ENCODE measurements at places on chromosomes 5 and 9.

DNA sequence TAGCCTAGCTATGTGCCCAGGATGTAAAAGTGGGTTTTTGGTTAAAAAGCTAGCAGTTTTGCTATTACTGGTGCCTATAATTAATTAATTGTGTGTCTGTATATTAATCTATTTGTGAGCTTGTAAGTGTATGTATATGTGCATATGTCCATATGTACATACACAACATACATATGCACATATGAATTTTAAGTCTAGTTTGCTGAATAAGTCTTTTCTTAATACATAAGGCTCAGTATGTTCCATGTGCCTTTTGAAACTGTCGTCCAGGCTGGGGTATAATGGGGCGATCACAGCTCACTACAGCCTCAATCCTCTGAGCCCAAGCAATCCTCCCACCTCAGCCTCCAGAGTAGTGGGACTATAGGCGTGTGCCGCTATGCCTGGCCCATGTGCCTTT lies 10.1 kb downstream of the SH3GL2 start:
- DNase-seq, result no peak

DNA sequence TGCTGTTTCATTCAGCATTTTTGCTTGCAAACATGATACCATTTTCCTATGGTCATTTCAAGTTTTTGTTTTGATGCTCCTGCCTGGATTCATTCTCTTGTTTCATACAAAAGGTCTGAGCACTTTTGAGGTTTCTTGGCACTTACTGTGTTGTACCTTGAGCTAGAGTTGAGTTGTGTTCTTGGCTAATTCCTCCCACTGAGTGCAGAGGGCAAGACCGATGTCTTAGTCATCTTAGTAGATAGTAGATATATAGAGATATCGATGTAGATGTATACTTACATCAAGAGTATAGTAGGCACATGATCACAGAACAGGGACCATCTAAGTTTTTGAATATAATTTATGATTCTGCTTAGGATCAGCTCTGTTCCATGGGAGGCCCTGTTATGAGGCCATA lies 366.6 kb downstream of the OSTF1 start:
- no peak for DNase-seq

DNA sequence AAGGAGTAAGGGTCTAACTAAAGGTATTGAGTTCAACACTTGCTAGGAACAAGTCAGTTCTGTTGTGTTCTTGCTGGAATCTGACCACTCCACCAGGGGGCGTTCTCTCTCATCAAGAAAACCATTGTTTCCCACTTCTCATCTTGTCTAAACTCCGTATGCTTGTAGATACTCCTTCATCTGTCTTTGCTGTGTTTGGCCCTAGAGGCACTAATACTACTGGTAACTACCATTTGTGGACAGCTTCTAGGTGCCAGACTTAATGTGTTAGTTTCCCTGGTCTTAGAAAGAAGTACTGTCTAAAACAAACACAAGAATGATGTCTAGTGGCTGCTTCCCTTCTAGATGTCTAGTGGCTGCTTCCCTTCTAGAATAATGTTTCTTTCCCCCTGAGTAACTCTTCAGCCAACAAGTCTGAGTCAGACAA lies 18.7 kb upstream of the PTPDC1 start:
- DNase-seq, result peak; percentile 36

GRCh38 chr5:134846641-134846960 lies 833 bp downstream of the C5orf24 start:
- no peak for DNase-seq

- no peak for DNase-seq
Observed at GRCh38 chr5:179118756-179119414, 58.7 kb downstream of the ZNF354C start.

DNA sequence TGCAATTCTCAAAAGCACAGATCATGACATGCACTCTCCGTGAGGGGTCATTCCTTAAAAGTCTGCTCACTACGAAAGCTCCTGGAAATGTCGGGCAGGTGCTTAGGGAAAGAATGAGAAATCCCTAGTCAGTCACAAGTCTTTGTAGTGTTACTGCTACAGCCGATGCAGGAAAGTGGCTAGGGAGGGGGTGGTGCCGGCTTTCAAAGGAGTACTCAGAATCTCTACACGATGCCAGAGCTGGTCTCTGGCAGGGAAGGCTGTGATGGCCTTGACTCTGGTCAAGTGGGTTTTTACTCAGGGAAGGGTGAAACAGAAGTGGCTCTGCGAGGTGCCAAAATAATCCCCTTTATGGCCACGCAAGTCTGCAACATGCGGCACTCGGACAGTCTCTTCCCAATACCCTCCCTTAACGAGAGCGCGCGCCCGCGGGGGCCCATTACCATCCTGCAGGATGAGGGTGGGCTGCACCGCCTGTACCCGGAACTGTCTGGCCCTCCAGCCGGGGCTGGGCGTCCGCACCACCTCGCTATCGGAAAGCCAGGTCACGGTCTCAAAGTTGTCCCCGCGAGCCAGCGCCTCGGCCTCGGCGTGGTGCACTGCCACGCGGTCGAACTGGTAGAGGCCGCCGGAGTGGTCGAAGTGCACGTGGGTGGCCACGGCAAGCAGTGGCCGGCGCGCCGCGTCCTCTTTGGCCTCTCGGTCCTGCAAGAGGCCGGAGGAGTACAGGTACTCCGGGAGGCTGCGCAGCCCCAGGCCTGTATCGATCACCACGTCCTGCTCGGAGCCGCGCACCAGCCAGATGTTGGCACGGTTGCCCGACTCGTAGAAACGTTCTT lies 956 bp downstream of the MBLAC2 start:
- no peak for DNase-seq

- DNase-seq, result no peak
Observed at GRCh38 chr5:31153521-31153920, 40.0 kb upstream of the CDH6 start.

- DNase-seq, result no peak
Observed at GRCh38 chr5:66828046-66828547, 231.9 kb downstream of the MAST4 start.

GRCh38 chr5:77316871-77317661 lies 106.6 kb downstream of the PDE8B start:
- no peak for DNase-seq

- no peak for DNase-seq
Observed at GRCh38 chr5:168171901-168172759, 119.3 kb upstream of the WWC1 start.

DNA sequence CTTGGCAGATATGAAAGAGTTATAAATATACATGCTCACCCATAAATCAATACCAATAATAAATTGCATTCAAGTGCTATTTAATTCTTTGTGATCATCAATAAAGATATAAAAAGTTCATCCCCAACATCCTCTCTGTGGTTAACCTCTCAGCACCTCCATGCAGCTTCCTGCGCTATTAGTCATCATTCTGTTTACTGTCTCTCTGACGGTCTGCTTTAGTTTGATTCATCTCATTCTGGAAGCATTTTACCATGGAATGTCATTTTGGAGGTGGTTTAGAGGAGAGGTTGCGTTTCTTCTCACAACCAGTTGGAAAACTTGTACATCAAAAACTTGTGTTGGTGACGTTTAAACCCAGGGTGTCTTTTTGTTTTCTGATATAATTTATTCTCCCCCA lies 486.6 kb downstream of the BRINP1 start:
- DNase-seq, result no peak

DNA sequence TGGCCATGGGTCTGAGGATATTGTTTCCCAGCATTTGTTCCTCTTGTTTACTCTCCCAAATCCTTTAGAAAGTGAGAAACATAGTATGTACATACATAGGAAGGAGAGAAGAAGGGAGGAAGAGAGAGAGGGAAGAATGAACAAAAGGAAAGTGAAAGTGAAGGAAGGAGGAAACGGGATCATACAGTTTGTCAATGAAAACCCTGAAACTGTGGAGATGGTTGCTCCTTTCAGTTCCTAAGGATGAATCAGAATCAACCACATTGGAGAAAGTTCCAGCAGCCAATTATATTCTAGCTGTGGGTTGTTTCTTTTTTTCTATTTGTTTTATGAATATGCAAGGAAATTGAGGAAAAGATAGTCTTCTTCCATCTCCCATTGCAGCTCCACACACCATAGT lies 396.5 kb downstream of the MLLT3 start:
- no peak for DNase-seq

DNA sequence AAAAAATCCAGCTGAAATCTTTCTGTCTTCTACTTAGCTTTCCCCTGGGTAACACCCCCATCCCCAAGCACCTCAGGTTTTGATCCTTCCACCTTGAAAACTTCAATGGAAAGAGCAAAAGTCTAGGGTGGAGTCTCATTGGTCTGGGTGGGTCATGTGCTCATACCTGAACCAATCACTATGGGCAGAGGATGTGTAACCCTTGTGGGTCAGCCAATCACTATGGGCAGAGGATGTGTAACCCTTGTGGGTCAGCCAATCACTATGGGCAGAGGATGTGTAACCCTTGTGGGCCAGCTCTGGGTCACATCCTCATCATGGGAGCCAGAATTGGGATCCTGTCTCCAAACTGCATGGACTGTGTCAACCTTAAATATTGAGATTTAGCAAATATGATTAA lies 18.5 kb downstream of the NAIF1 start:
- no peak for DNase-seq

DNA sequence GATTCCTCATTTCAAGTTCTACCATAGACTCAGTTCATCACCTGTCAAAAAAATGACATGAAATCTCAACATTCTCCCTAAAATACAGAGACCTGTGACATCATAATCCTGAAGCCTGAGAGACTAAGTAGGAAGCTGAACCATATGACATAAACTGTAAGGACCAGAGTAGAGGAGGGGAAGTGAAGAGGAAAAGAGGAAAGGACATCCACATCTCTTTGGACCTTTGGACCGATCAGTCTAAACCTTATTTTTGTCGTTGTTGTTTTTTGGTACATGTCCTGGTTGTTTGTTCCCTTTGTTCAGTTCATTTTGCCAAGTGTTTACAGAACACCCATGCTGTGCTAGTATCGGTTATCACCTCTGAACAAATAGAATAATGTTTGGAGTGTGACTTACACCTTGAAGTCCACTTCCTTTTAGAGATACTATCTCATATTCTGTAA lies 41.9 kb downstream of the LURAP1L start:
- no peak for DNase-seq

DNA sequence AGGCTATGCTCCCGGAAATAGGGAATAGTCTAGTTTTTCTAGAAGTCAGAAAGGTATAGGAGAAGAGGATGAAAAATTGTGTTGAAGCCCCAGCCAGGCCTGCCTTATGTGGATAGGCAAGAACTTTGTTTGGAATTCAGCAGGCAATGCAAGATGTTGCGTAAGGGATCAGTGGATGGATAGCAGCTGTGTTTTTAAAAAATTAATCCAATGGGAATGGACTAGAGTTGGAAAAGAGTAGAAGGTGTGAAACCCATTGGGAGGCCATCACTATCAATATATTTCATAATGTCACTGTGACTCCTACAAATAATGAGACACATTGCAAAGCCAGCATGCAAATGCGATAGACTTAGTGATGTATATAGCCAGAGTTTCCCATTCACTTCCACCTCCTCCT lies 281.9 kb downstream of the MARCHF11 start:
- DNase-seq, result no peak

DNA sequence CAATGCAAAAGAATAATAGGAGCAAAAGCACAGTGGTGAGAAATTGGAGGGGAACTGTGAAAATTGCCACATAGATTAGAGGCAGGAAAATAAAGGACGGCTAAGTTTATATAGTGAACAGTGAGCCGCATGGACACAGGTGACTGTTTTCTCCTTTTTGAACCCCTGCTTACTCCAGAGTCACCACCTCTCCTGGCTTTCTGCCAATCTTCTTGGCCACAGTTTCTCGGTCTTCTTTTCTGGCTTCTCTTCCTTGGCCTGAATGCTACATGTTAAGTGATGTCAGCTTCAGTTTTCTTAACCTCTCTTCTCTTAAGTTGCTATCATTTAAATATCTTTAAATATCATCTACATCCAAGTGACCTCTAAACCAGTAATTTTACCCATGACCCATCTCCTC lies 47.3 kb upstream of the CDKN2B start:
- DNase-seq, result no peak

DNA sequence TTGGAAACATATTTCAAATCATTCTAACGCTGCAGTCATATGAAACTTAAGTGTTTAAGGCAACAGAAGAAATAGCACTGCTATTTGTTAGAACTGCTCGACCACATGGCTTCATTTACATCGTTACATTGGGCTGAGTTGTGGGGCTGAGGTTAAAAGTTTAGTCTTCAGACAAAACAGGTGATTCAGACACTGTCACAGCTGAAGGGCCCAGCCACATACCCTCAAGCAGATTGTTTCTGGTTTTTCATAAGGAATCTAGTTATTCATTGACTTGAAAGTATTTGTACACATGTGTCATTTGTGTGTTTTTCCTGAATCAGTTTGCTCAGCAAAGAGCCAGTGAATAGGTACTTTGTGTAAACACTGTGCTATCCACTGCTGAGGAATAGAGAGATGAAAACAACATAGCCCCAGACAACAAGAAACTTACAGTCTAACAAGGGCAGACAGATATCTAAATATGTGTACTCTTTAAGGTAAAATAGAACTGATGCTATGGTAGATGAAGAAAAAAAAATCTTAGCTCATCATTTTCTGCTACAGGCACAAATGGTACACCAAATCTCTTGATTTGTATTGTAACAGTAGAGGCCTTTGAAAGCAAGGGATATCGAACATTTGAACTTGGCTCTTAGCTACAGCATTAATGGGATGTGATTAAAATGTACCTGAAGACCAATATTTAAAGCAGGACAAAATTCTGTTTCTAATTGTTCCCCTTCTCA lies 357.6 kb upstream of the RPS23 start:
- DNase-seq, result no peak

DNA sequence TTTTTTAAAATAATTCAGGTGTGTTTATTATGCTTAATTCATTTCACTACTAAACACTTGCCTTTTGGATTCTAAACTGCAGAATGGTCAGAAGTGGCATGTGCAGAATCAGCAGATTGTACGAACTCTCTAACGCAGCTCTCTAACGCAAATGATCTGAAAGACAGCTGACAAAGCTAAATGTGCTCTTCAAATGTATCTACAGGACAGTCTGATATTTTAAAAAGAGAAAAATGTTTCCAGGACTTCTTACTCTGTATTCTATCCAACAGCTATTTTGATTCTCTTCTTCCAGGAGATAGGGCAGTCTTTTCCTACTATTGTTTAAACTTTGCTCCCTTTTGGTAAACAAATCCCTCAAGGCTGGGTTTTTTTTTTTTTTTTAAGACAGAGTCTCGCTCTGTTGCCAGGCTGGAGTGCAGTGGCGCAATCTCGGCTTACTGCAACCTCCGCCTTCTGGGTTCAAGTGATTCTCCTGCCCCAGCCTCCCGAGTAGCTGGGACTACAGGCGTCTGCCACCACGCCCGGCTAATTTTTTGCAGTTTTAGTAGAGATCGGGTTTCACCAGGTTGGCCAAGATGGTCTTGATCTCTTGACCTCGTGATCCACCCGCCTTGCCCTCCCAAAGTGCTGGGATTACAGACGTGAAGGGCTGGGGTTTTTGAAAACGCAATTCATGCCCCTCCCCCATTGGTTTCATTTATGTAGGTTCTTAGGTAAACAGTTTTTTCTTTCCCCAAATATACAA lies 1.2 kb downstream of the NMRK1 start:
- no peak for DNase-seq

GRCh38 chr9:76521244-76521681 lies 62.3 kb downstream of the GCNT1 start:
- no peak for DNase-seq
